Mucosa of descending colon (tissue), 3 donors: ENCODE measurements at places on chromosomes 3 and 15. TPM values are rescaled to one million over a fixed set of nuclear protein-coding genes. Genes with fewer than 3 reads are reported as not detected.

- DNase-seq = no peak
These were observed 169.9 kb upstream of the TSC22D2 start for GRCh38 chr3:150238048-150238802.

DNA sequence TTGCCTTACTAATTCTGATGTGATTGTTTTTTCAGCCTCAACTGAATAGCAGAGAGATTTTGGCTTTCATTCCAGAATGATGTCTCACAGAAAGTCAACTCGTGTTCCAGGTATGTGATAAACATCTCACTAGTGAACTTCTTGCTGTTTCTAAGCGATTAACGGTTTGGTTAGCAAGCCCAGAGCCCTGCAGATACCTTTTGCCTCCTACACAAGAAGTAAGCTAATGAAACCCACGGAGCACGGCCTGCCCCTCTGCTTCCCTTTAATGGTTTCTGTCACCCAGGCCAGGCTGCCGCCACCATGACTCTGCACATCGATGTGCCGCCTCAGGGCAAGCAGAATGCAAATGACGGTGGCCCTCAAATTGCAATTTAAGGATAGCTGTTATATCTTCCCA lies 155.9 kb upstream of the ICE2 start:
- DNase-seq = no peak

DNA sequence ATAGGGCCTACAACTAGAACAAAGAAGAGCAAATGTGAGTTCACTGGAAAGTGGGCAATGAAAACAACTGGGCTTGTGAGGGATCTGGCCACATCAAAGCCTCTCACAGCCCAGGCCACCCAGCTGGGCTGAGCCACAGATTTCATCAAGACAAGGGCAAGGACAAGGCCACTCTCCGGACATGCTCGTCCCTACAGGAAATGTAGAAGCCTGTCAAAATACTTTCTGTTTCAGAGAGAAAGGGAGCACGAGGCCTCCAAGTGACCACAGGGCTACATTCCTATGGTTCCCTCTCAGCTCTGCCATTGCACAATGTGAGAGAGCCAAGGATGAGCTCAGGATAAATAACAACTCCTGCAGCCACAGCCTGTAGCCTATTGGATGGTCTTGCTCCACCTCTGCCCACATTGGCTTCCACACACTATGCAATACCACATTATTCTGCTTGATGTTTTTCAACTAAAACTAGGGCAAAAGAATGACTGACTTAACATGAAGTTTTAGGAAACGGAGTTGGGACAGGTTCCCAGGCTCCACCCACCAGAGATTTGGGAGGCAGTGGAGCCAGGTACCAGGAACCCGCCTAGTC lies 12.1 kb downstream of the TBC1D2B start:
- DNase-seq = no peak

Gene SH3GL3
- total RNA-seq = not detected

Gene SNX22
- 0.29 TPM for total RNA-seq
